ENCODE measurements at places on chromosomes 2 and 18.

GRCh38 chr18:14085770-14086457, 46.3 kb downstream of the ZNF519 start:
- no peak for DNase-seq

DNA sequence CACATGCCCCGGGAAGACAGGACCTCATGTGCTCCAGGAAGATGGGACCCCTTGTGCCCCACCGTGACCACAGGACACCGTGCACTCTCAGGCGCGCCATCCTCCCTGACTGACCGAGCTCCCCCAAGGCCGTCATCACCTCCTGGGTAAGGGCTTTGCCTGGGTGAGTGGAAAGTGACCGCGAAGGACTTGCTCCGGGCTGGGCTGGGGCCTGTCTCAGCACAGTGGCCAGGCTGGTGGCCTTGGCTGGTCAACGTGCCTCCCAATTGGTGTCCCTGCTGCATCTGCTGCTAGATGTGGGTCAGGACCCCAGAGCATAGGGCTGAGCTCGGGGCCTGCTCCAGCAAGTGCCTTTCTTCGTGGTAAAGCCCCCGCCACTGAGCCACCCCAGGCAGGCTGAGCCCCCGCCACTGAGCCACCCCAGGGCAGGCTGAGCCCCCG, 69.7 kb upstream of the CTDP1 start:
- peak; percentile 25 for DNase-seq

GRCh38 chr2:202716953-202717597, 82.3 kb downstream of the FAM117B start:
- DNase-seq = no peak

DNA sequence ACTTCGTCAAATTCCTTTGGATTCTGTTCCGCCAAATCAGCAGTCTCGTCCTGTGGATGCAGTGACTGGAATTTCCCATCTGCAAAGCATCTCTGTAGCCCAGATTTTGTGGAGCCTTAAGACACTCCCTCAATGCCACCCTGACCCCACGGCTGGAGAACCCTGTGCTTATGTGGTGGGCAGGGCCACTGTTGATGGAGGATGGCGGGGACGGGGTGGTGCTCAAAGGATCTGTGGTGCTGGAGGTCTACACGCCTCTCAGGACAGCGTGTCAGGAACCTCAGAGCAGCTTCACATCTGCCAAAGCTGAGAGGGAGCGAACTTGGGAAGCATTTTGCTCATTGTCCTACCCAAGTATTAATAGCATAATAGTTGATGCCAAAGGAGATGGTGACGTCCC, 200.1 kb downstream of the MGAT5 start:
- DNase-seq = no peak

DNA sequence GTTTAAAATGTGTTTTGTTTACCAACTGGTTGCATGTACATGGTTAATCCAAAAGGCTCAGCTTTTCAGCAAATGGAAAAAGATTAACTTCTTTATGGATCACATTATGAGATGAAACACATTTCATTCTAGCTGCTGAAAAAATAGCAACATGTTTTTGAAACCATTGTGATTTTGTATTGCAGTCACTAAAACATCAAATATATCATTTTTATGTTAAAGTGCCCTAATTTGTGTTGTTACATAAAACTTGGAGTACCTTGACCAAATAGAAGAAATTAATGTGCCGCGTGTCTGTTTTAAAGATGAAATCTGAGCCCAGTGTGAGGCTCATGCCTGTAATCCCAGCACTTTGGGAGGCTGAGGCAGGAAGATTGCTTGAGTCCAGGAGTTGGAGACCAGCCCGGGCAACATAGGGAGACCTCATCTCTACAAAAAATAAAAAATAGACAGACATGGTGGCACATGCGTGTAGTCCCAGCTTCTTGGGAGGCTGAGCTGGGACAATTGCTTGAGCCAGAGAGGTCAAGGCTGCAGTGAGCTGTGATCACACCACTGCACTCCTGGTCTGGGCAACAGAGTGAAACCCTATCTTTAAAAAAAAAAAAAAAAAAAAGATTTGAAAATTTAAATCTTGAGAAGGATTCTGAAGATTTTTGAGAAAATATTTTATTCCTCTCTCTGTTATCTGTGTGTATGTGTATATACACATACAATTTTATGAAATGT, 96.6 kb downstream of the FMNL2 start:
- no peak for DNase-seq

GRCh38 chr2:18445433-18446320, 114.8 kb downstream of the RDH14 start:
- no peak for DNase-seq

DNA sequence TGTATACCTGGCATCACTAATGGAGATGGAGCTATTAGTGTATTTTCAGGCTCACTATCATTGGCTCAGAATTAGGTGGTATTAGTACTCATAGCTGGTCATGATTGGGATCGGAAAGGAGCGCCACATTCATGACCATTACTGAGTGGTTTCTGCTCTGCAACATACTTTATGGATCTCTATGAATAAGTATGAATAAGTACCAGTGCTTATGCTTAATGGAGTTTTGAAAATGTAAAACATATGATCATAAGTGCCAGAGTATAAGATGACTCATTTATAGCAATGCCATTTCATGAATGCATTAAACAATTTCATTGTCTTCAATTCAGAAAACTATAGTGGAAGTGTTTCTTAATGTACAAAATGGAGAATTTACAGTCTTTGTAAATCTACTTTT, 156.7 kb downstream of the GALNT3 start:
- DNase-seq = no peak

DNA sequence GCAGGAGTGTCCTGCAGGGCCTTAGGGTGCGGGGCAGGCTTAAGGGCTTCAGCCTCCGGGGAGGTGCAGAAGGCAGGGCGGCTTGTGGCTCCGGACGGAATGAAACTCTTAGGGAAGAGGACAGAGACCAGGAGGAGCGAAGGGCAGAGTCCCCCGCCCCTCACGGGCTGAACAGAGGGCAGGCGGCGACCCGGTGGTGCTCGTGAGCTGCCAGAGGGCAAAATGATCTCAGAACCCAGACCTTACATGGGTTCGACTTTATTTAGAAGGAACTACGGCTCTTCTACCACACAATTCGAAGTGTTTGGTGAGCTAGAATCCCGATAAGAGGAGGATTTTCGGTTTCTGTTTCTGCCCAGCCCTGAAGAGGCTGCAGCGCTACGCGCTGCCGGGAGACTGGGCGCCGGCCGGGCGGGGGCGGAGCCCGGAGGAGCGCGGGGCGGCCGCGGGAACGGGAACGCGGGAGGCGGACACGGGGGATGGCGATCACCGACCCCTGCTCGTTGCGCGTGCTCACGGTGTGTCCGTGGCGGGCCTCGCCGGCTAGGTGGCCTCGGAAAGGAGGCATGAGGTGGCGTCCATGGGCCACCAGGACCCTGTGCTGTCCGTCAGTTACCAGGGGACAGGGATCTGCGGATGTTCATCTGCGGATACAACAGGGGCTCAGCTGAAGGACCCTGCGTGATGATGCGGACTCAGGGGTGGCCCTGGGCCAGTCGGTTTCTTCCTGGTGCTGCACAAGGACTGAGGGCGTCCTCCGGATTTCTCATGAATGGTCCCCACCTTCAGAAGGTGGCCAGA, 4.2 kb upstream of the SP100 start:
- DNase-seq = peak; percentile 76

GRCh38 chr18:48922801-48923730, 27.7 kb downstream of the SMAD7 start:
- DNase-seq = peak; percentile 77

DNA sequence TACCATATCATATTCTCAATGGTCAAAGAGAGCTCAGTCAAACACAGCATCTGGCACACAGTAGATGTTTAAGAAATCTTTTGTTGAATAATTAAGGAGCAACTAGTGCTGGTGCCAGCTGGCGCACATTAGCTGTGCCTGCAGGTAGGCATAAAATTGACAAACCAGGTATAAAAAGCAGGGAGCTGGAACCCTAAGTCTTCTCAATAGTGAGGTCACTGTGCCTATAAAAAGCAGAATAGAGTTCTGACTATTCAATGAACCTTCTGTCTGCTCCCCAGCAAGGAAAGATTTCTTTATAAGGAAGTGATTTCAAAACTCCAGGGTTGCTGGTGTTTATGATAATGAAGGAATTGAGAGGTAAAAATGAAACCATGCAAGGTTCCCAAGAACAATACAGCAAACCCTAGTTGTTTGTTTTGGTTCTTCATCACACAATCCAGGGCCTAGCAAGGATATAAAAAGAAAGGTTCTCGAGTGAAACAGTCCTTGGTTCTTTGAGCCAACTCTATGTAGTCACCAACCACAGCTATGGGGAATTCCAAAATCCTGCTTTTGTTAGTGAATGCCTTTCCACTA, 76.1 kb downstream of the THADA start:
- no peak for DNase-seq
